Activated T-cell treated with anti-CD3 and anti-CD28 coated beads, Interleukin-2, amount 50 U/mL, for 24 hours (primary cell): ENCODE measurements at places on chromosomes 7 and 10.

DNA sequence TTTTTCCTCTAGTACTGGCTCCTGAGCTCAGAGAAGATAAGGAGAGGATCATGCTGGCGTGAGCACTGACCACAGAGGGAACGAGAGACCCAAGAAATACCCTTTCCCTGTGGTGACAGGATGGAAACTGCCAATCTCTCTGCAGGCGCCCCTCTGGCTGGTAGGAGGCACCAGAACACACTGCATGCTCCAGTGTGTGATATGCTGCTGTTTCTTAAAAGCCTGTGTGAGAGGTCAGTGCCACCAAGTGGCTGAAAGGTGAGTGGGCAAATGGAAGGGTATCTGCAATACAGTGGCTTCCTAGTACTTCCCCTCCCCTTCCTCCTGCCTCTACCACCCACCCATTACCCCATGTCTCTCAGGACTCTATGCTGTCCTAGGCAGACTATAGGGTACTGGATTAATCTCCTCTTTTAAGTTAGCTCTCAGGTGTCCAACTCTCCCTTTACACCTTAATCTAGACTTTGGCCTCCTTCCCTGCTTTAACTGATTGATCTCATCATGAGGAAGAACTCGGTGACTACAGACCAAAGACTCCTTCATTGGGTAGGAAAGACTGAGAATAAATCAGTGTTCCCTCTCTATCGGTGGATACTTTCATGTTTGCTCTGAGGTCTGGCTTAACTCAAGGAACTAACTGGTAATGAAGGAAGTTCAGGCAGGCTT, 283.6 kb downstream of the ADRA2A start:
- no peaks in the 10 kb centered on the region for H3K36me3 ChIP-seq
- H3K4me3 ChIP-seq = no peak overlapping the region
- peaks cover 29% of the 10 kb centered on the region for H3K27me3 ChIP-seq
- no peak overlapping the region for H3K27ac ChIP-seq
- no peak for DNase-seq
- no peaks in the 10 kb centered on the region for H3K4me1 ChIP-seq

DNA sequence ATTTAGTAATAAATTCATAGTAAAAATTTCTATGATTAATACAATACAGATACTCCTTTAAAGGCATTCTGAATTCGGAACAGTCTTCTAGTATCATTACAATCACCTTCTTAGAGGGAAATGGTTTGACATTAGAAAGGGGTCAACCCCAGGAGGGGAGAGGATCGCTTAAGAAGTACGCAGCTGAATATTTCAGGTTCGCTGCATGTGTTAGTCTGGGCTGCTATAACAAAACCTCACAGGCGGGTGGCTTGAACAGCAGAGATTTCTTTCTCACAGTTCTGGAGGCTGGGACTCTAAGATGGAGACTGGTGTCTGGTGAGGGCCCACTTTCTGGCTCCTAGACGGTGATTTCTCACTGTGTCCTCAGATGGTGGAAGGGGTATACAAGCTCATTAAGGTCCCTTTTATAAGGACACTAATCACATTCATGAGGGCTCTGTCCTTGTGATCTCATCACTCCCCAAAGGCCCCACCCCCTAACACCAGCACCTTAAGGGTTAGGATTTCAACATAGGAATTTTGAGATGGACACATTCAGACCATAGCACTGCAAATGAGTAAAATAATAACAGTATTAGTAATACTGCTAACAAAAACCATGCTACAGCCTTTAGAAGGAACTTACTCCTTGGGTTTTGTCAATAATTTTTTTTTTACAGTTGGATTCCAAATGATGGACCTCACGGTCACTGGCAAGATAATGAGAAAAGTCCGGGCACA, 34.0 kb downstream of the GNA12 start:
- no peak for DNase-seq
- no peak overlapping the region for H3K27ac ChIP-seq
- no peaks in the 10 kb centered on the region for H3K36me3 ChIP-seq
- H3K4me1 ChIP-seq = peaks cover 20% of the 10 kb centered on the region
- H3K4me3 ChIP-seq = no peak overlapping the region
- H3K27me3 ChIP-seq = no peaks in the 10 kb centered on the region

GRCh38 chr10:132541601-132542011, 4.0 kb downstream of the INPP5A start:
- no peak for DNase-seq
- no peaks in the 10 kb centered on the region for H3K27me3 ChIP-seq
- H3K4me1 ChIP-seq = peaks cover 78% of the 10 kb centered on the region
- H3K36me3 ChIP-seq = peaks cover 8% of the 10 kb centered on the region
- H3K4me3 ChIP-seq = peak overlapping the region; percentile 11

- no peak overlapping the region for H3K27ac ChIP-seq
- DNase-seq = no peak
- H3K27me3 ChIP-seq = peaks cover 8% of the 10 kb centered on the region
Observed at GRCh38 chr7:152522571-152523067, 86.8 kb upstream of the KMT2C start.

- peaks cover 35% of the 10 kb centered on the region for H3K27me3 ChIP-seq
- H3K36me3 ChIP-seq = no peaks in the 10 kb centered on the region
- H3K4me3 ChIP-seq = no peak overlapping the region
Observed at GRCh38 chr7:73829921-73830680, 695 bp upstream of the CLDN4 start.
